ENCODE measurements at places on chromosomes 5 and 9.
A peak's percentile ranks its signal among the peaks of the same experiment; 100 is the strongest.

DNA sequence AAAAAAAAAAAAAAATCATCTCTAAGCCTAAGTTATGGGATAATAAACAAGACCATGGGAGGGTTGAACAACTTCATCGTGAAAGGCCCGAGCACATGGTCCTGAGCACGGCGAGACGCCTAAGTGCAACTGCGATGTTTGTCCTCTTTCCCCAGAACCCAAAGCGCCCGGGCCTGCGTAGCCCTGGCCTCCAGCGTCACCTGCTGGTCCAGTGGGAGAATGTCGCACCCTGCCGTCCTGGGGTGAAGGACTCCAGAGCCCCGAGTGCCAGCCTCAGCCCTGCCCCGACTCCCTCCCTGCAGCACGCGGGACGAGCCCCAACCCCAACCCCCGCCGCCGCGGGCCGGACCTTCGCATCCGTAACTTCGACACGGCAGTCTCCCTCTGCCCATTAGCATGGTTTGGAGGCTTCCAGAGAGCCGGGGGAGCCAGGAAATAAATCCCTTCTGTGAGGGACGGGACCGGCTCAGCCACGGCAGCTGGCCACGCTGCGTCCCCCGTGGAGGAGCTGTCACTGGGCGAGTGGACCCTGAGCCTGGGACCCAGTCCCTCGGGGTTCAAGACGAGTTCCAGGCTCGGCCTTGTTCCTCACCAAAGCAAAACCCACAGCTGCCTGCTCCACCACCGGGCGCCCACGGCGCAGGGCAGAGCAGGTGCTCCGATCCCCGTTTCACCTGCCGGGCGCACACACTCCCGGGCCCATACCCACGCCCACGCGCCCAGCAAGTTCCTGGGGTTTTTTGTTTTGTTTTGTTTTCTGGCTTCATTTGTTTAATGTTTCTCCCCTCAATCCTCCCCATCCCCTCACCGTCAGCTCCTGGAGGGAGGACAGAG lies 132.5 kb upstream of the HAND1 start:
- DNase-seq = peak; percentile 80

DNA sequence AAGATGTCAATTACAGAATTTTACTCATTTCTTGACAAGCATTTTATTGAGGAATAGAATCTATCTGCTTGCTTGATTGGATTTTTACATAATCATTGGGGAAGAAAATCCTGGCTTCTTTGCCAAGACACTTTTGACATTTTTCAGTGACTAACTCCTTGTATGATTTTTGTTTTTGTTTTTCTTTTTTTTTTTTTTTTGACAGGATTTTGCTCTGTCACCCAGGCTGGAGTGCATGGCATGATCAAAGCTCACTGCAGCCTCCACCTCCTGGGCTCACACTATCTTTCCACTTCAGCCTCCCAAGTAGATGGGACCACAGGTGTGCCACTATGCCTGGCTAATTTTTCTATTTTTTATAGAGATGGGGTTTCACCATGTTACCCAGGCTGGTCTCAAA lies 672.3 kb upstream of the RGMB start:
- DNase-seq = no peak

DNA sequence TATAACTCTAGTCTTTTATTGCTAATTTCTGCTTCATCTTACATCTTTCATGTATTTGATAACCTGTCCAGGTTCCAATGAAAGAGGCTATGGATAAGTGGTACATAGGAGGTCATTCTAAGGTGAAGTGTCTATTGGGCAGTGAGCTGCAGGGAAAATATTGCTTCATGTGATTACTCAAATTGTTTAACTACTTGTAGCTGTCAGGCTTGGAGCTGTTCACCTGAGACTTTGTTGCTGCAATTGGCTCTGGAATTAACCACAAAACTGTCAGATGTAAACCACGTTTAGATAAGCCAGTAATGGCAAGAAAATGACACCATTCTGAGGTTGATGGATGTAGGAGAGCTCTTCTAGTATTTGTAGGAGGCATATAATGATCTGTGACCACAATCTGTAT lies 26.0 kb downstream of the ADAMTSL1 start:
- no peak for DNase-seq

GRCh38 chr5:16712178-16712577 lies 95.4 kb upstream of the RETREG1 start:
- no peak for DNase-seq

DNA sequence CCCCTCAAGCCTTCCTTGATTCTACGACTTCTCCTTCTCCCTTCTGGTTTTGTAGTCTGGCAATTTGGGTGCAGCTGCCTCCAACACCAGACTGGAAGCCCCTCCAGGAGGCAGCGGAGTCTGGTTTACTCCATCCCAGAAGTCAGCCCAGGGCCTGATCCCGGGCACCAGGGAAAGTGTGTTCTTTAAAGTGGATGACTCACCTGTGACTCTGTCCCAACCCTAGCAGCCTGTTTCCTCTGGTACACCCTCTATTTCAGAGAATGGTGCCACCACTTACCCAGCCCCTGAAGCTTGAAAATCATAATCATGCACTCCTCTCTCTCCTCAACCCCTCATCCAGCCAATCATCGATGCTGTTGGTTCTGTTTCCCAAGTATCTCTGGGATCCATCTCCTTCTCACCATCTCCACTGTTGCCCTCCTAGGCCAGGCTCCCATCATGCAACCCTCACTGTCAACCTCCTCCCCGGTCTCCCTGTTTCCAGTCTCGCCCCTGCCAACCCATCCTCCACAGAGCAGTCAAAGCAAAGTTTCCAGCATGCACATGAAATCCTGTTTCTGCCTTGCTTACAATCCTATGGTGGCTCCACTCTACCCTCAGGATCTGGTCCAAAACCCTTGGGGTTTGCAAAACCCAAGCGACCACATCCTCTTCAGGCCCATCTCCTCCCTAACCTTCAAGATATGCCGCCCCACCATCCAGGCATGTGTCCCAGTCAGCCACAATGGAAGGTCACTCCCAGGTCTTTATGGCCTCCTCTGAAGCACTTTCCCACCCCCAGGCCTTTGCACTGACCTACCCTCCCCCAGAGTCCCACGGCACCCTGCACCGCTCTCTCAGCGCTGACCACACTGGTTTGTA lies 10.5 kb downstream of the LHX6 start:
- no peak for DNase-seq

- DNase-seq = peak; percentile 60
Observed at GRCh38 chr9:71446473-71447411, 321.6 kb downstream of the CEMIP2 start.

DNA sequence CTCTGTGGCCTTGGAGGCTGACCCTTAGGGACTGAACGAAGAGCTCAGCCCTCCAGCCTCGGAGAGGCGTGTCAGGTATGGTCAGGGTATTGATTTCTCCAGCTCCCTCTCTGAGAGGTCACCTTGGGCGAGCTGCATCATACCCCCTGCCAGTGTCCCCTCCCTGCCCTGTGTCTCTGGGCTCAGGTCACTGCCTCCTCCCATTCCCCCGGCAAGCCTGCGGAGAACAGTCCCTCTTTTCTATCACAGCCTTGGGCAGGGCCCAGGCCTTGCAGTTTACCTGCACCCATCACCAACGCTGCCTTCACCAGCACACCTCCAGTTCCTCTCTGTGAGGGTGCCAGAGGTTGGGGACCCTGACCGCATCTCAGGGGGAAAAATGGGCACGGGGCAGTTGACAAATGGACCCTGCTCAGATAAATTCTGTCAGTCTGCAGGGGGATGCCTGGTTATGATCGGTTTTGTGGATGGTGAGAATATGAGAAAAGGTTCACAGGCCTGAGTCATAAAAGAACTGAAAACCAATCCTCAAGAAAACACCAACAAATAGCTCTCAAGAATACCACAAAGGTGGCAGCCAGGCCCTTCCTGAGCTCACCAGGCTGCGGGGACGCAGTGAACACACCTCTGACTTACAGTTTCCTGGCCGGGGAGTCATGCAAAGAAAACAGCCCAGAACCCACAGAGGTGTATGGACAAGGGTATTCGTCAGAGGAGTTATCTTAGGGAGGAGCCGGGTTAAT lies 24.7 kb upstream of the RXRA start:
- DNase-seq = no peak

DNA sequence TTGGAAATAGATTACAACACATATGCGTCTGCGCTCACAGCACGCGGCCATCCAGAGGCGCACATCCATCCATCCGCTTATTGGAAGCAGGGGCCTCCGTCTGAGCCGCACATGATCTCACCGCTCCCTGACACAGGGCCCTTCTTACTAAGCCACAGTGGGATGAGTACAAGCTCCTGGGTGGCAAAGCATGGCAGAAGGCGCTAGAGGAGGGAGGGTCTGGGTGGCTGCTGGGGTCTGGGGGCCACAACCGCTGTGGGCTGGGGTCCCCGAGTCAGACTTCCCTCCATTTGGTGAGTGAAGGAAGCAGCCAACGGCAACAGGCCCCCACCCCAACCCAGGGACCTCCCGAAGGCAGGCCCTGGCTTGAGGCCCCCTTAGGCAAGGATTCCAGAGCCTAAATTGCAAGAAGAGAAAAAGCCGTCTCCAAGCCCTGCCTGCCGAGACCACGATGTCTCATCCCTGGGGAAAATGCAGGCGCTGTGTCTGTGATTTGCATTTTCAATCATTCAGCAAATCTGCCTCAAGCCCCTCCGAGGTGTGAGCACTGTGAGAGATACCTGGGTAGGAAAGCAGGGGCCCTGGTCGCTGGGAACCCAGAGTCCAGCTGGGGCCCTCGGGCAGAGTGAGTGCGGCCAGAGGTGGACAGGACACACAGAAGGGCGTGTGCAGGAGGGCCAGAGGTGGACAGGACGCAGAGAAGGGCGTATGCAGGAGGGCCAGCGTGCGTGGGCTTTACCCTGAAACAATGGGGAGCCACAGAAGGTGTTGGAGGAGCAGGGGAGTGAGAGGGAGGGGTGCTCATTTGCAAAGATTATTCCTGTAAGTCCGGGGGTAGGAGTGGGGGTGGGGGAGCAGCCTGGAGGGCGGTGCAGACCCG lies 135.7 kb downstream of the OLFM1 start:
- DNase-seq = no peak

DNA sequence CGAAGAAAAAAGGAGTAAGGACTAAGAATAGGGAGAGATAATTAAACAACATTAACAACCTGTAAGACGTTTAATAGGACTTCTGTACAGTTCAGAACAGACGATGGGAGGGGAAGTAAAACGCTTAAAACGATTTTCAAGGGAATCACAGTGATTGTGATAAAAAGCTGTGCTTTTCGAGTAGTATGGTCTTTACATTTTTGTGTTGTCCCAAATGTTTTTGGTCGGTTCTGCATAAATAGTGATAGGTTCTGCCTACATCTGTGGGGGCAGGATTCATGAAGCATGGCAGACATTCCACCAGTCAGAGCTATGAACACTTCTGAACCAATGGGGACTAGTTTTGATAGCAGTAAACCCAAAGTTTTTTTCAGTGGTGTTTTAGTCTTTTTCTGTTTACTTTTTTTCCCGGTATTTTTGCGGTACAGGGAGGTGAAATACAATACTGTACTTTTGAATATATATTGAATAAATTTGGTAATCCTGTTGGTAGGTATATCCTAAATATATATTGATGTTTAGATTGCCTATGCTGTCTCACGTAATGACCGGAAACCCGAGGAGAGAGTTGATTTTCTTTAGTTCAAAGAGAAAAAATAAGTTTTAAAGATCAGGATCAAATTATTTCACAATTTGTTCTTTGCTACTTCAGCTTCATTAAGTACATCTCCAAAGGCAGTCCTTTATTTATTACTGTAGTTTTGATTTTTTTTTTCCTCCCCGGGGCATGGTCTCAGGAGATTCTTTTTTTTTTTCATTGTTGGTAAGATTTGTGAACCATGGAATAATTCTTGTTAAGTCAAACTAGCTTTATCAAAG lies 1.3 kb downstream of the ERBIN start:
- peak; percentile 73 for DNase-seq

Data from cardiac fibroblast (primary cell).